ENCODE measurements at places on chromosomes 3 and 15.

- DNase-seq = no peak
These were observed 1.1 kb upstream of the CSRNP1 start for GRCh38 chr3:39154280-39155021.

DNA sequence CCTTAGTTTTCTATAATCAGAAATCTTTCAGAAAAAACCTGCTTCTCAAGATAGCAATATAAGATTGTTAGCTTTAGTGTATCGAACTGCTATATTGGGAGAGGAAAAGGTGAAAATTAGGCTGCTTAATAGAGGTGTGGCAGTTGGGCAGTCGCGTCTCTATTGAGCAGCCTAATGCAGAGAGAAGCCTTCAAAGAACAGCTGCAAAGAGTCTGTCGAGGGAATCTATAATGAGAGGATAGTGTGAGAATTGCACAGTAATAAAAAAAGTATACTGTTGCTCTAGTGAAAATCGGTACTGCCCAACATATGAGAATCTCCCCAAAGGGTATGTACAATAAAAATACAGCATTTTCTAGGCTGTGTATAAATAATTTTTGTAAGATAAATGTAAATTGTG is 184.4 kb downstream of the TCF12 start:
- no peak for DNase-seq

GRCh38 chr15:82832601-82833361 is 23.4 kb downstream of the WHAMM start:
- DNase-seq = no peak

DNA sequence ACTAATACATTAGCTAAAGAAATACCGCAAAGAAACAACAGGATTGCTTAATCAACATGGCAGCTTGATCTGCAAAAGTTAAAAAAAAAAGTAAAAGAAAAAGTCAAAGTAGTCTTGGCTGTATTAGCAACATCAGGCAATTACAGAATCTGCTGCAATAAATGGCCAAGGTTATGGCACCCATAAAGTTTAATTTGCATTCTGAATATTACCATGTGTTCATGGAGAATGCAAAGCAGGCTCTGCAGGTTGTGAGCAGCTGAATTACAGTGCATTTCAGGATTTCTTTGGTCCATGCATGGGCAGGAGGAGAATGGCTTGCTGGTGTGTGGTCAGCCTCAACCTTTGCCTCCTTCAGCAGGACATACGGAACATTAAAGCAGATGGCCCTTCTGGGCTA is 199.1 kb upstream of the AZI2 start:
- DNase-seq = no peak

DNA sequence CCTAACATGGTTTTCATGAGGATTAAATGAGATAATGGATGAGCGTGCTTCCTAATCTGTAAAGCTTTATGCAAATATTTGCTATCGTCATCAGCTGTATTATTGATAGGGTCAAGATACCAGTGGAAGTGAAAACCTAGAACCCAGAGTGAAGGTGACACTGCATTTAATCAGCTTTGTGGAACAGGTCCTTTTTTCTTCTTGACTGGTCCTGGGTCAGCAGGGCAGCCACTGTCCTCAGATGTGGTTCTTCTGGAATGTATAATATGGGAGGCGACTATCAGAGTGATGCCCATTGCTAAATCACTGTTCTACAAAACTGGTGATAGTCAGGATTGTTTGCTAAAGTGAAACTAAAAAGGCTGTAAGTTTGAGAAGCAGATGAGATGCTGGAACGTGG is 41.4 kb downstream of the SORD start:
- DNase-seq = no peak

DNA sequence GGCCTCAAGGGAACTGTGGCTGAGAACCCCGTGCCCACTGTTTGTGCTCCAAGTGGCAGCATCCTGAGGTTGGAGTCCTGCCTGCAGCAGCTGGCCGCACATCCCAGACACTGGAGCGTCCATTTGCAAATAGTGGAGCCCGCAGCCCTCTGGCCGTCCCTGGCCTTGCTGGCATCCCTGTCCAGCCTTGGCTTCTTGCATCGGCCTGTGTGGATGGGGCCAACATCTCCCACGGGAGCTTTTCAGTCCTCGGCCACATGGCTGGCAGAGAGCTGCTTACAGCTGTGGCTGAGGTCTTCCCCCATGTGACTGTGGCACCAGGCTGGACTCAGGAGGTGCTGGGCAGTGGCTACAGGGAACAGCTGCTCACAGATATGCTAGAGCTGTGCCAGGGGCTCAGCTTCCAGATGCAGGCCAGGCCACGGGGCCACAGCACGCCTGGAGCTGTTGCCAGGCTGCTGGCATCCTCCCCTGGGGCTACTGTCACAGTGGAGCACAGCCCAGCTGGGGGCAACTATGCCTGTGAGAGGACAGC is 71.2 kb downstream of the FAM43A start:
- no peak for DNase-seq

GRCh38 chr15:63046917-63047760 is 4.6 kb downstream of the TPM1 start:
- no peak for DNase-seq

- no peak for DNase-seq
These were observed 44.6 kb upstream of the VILL start for GRCh38 chr3:37945807-37946530.

DNA sequence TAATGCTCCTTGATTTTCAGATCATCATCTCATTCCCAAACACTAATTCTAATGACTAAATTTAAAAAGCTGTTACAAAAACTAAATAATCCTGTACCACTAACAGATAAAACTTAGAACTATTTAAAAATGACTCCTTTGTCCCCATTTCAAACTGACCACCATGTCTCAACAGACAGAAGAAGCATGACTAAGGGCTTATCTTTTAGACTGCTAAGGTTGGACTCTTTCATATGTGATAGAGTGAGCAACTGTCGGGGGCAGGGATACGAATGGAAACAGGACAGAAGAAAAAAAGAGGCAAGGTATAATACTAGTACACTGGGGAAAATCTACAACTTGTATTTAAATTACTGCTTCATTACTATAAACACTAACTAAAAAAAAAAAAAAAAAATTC is 23.3 kb downstream of the SNX4 start:
- no peak for DNase-seq

- no peak for DNase-seq
These were observed 41.6 kb upstream of the GOLGA8B start for GRCh38 chr15:34625007-34625406.

DNA sequence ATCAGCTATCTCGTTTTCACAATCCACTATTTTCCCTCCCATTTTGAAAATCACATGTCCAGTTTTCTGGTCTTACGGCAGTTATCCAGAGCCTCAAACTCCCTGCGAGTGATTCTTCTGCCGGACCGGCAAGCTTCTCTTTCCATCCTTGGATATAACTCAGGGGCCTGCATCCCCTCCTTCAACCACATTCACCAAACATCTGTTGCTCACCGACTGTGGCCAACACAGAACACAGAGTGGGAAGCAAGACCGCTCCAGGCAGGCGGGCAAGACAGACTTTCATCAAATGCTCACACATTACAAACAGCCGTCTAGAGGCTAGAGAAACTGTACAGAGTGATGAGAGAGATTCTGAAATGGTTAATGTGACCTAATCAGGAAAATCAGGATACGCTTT is 7.6 kb upstream of the SLC12A8 start:
- DNase-seq = no peak

GRCh38 chr3:17579289-17580031 is 163.0 kb downstream of the TBC1D5 start:
- DNase-seq = no peak

GRCh38 chr3:18830087-18830486 is 318.2 kb upstream of the KCNH8 start:
- no peak for DNase-seq

- no peak for DNase-seq
These were observed 492.4 kb downstream of the MCTP2 start for GRCh38 chr15:94723801-94724200.

DNA sequence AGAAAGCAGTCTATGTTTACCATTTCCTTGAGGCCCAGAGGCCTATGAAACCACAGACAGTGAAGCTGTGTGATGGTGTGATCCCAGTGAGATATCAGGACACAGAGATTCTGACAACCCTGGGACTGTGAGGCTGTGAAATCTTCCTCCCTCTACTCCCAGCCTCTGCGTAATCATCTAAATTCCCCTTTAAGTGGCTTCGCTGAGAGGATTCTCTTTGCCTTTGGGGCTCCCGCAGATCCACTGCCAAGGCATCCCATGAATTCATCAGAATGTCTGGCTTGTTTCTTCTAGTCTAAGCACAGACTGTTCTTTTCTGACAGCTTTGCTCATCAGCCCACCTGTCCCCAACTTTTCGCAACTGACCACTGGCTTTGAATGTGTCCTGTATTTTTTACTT is 901.2 kb upstream of the NR2F2 start:
- no peak for DNase-seq

DNA sequence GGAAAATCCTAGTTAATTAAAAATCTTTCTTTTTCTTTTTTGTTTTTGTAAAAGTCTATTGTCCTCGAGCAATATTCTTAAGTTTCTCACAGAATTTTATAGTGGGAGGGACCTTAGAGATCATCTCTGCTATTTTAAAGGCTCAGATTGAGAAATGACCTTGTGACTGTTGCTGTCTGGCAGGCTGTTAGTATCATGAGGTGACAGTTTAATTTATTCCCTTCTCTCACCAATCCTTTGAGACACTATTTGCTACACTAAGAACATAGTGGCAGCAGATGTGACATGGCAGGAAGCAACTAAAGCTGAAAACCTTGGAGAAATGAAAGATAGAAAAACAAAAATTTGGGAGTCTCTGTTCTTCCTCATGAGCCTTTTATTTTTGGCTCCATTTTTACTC is 24.9 kb downstream of the APPL1 start:
- DNase-seq = no peak

GRCh38 chr3:122003112-122003511 is 18.9 kb downstream of the ILDR1 start:
- DNase-seq = no peak

- no peak for DNase-seq
These were observed 17.8 kb downstream of the ZBTB38 start for GRCh38 chr3:141386126-141386488.

DNA sequence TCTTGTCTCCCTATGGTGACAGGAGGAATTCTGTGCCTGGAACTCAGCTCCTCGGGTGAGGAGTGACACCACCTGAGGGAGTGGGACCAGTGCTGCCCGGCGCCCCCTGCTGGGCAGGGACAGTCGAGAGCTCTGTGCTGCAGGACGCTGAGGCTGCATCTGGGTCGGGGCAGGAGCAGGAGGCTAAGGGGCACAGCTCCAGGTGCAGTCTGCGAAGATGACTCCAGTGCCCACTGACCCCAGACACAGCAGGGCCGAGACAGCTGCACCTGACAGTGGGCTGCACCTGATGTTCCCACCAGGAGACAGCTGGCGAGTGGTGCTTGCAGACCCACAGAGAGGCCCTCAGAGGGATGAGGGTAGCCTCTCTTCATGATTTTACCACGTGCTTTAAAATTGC is 152.9 kb downstream of the ATP10A start:
- DNase-seq = peak; percentile 22

DNA sequence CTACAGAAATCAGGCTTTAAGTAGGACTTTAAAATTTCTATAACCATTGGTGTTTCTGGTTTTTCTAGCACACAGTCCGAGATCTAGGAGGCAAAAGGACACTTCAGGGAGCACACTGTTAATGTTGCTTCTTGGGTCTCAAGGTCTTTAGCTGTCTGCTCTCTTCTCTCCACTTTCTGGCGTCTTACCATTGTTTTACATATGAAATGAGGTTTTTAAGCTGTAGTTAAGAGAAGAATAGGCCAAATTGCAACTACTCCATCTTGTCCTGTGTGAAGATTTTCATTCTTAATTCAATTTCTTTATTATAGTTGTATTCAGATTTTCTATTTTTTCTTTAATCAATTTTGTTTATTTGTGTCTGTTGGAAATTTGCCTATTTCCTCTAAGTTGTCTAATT is 151.4 kb downstream of the WNT7A start:
- no peak for DNase-seq

GRCh38 chr3:127033786-127034185 is 50.9 kb downstream of the PLXNA1 start:
- DNase-seq = no peak

GRCh38 chr3:42590989-42591756 is 513 bp downstream of the SS18L2 start:
- DNase-seq = no peak

- no peak for DNase-seq
These were observed 149.1 kb downstream of the CTNNB1 start for GRCh38 chr3:41348401-41348800.

GRCh38 chr3:175383813-175384212 is 524.7 kb downstream of the NAALADL2 start:
- no peak for DNase-seq

DNA sequence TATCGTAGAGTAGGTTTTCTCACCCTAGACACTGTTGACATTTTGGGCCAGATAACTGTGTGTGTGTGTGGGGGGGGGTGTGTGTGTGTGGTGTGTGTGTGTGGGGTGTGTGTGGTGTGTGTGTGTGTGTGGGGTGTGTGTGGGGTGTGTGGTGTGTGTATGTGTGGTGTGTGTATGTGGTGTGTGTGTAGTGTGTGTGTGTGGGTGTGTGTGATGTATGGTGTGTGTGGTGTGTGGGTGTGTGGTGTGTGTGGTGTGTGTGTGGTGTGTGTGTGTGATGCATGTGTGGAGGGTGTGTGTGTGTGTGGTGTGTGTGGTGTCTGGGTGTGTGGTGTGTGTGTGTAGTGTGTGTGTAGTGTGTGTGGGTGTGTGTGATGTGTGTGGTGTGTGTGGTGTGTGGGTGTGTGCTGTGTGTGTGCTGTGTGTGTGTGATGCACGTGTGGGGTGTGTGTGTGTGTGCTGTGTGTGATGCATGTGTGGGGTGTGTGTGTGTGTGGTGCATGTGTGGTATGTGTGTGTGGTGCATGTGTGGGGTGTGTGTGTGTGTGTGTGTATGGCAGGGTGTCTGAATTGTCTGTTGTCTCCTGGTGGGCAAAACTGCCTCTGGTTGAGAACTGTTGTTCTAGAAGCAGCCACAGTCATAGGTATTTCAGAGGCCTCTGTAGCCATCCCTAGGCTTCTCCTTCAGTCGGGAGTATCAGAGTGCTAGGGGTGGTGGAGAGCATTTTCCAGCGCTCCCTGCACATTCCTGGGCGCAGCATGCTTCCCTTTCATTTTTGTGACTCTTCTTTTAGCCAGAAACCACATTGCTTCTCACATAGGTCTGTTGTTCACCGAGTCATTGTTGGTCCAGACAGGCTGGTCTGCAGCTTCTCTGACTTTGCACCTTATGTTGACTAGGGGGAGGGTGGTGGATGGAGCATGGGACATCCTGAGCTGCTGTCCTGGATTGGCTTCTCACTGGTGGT is 84.4 kb downstream of the THSD4 start:
- no peak for DNase-seq

Data from CD4-positive, alpha-beta T cell treated with Interleukin-6 at 100 ng/mL for 8 hours (primary cell).